ENCODE measurements at places on chromosomes 11 and 22.

DNA sequence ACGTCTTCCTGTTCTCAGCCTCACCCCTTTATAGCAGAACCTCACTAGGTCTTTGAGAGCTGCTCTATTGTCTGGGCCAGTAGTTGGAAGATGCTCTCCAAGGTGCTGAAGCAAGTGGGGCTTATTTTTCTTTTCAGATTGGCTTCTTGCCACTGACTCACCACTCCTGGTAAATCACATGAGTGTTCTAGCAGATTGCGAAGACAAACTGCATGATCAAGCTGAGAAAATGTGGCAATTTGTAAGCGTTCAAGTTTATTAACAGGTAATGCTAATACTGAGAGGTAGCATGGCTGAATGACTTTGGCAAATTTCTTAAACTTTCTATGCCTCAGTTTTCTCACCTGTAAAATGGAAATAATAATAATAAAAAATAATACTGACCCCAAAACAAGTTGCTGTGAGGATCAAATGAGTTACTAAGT lies 59.2 kb downstream of the CACNG2 start:
- no peak for DNase-seq

DNA sequence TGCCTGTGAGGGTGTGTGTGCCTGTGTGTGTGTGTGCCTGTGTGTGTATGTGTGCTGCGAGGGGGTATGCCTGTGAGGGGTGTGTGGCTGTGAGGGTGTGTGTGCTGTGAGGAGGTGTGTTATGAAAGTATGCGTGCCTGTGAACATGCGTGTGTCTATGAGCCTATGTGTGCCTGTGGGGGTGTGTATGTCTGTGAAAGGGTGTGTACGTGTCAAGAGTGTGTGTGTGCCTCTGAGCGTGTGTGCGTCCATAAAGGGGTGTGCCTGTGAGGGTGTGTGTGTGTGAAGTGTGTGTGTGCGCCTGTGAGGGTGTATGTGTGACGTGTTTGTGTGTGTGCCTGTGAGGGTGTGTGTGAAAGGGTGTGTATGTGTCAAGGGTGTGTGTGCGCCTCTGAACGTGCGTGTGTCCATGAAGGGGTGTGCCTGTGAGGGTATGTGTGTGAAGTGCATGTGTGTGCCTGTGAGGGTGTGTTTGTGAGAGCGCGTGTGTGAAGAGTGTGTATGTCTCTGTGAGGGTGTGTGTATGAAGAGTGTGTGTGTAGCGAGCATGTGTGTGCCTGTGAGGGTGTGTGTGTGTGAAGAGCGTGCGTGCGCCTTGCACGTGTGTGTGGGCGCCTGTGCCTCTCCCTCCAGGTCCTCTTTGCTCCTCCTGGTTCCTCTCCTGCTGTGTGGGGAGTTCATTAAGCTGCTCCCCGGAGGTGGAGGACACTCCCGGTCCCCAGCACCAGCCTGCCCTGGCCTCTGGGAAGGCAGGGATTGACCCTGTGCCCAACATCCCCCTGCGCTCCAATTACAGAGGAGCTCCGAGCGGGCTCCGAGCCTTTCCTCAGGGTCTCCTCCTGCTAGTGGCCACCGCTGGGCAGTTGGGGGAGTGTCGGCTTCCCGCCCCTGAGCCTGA lies 53.3 kb downstream of the CACNA1I start:
- no peak for DNase-seq

DNA sequence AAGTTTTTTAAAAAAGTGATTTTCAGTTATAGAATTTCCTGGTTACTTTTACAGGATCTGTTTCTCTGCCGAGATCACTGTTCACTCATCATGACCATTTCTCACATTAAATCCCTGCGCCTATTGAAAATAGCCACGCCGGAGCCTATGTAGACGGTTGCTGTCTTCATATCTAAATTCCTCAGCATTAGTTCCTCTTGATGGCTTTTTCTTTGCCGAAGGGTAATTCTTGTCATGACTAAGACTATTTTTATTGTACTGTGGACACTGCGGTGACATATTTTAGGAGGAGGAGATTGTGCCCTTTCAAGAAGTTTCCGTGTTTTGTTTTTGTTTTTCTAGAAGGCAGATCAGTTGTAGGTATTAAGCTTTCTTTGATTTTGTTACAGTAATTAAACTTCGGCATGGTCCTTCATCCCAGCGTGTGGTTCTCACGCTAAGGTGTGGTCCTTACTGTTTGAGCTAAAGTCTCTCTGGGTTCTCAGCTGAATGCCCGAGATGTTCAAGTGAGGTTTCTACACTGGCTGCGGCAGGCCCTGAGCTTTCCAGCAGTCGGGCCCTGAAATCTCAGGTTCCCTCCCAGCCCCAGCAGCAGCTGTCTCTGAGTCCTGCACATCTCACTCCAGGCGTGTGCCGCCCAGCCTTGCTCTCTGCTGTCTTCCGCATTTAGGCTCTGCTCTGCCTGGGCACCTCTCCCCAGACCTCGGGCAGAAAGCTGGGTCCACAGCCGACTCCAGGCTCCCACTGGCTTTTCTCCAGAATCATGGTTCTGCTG lies 1110.5 kb downstream of the TBC1D22A start:
- no peak for DNase-seq

DNA sequence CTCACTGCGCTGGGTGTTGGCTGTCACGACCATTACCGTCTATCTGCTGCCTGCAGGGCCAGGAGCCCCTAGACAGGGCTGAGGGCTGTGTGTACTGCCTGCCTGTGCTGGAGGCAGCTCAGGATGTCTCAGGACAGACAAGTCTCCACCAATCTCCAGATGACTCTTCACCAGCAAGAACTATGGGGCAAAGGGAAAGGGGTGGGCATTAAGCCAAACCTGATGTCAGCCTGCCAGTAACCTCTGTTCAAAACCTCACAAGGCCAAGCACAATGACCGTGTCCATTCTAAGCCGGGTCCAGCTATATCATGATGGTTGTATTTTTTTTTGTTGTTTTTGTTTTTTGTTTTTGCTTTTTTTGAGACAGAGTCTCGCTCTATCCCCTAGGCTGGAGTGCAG lies 31.6 kb downstream of the MAFF start:
- no peak for DNase-seq

DNA sequence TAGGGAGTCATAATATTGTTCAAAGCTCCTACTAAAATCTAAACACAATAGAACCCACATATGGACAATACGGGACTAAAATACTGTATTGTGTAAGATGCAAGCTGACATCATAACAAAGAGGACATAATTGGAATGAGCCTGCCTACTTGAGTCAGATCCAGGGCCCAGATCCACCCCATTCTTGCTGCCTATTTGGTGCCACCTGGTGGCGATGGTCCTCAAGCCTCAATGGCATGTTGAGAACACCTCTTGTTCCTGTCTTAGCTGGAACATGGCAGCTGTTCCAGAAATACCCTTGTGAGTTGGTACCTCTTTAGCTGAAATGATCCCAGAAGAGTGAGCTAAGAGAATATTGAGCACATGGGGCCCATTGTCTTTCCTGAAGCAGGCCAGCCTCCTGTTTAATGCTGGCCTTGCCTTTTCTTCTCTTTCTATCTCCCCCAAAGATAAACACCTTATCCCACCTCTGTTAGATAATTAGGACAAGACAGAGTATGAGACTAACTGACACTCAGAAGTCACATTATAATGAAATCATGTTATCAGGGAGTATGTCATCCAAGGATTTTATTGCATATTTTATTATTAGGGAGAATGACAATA lies 680.9 kb upstream of the ANO5 start:
- DNase-seq = no peak

DNA sequence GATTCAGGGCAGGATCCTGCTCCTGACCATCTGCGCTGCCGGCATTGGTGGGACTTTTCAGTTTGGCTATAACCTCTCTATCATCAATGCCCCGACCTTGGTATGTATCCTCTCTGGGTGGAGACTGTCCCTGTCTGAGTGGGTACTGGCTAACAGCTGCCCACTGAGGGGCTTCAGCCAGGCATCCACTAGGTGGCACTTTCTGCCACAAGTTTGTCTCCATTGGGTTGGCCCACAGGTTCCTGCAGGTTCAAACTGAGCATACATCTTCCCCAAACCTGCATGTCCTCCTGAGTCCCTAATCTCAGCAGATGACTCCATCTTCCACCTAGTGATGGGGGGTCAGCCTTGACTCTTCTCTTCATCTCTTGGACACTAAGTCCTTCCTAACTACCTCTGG lies 4.4 kb downstream of the SLC2A11 start:
- DNase-seq = no peak

- DNase-seq = no peak
Observed at GRCh38 chr22:30232716-30233218, 13.8 kb downstream of the LIF start.

GRCh38 chr11:61023966-61024295 lies 52.5 kb downstream of the CD6 start:
- DNase-seq = no peak

- no peak for DNase-seq
Observed at GRCh38 chr11:13316528-13316961, 39.0 kb downstream of the BMAL1 start.

DNA sequence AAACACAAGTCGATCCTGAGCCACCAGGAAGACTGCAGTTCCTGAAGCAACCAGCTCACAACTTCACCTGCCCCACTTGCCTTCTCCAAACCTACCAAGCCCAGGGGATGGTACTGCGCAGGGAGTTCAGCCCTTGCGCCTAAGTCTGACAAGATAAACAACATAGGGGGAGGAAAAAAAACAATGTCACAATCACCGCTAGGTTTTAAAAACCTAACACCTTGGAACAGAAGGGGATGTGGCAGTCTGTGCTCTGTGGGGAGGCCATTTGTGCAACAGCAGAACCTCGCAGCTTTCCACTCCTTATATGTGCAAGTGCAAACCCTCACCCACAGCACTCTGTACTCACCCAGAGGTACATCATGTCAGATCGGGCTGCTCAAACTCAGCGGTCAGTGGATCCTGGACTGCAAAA lies 134.2 kb downstream of the RBFOX2 start:
- DNase-seq = no peak
